Right forelimb (tissue), 1 donor: ENCODE measurements at places on chromosomes 5 and 9.

- DNase-seq, result no peak
Measured at GRCh38 chr5:109911731-109912130, 222.0 kb downstream of the MAN2A1 start.

- DNase-seq, result no peak
Measured at GRCh38 chr5:91499943-91500531, 116.9 kb upstream of the ARRDC3 start.

GRCh38 chr5:63261695-63262094 is 683.1 kb downstream of the LRRC70 start:
- DNase-seq, result no peak

DNA sequence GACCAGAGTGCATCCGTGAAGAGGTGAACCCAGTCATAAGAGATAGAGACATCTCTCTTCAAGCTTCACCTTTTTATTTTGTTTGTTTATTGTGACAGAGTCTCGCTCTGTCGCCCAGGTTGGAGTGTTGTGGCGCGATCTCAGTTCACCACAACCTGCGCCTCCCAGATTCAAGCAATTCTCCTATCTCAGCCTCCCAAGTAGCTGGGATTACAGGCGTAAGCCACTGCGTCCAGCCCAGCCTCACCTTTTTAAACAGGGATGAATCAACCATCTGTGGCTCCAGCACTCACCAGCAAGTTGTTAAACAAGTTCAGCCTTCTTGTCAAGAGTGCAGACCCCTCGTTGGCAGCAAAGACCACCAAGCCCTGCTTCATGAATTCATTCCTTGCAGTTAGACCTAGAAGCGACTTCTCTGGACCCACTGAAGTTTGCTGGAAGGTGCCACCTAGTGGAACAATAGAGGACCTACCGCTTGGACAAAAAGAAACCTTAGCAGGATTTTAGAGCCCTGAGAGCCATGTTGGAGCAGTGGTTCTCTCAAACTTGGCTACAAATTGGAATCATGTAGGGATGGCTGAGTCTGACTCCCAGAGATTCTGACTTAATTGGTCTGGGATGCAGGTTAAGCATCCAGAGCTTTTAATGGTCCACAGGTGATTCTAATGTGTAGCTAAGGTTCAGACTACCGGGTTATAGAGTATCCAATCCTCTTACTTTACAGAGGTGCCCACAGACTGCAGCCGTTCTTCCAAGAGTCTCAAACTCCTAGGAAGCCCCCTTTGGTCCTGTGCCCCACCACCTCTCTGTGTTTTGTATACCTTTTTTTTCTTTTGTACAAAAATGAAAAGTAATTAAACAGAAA is 10.5 kb upstream of the GALNT10 start:
- DNase-seq, result no peak

GRCh38 chr5:156589946-156590216 is 260.2 kb upstream of the PPP1R2B start:
- no peak for DNase-seq

DNA sequence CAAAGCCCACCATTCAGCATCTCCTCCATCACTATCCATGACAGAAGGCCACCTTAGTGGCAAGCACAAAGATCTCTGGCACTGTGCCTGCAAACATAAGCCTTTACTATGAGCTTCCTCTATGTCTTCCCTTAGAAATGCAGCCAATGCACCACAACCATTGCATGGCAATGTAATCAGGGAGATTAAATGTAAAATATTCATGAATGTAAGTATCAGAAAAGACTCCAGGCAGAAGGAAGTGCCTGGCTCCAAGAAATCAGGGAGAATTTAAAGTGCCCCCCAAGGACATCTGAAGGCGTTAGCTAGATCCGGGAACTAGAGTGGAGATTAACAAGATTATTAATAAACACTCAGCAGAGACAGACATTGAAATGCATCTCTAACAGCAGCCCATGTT is 32.5 kb upstream of the MYORG start:
- no peak for DNase-seq

- no peak for DNase-seq
Measured at GRCh38 chr5:125461641-125462072, 715.2 kb upstream of the ZNF608 start.

- DNase-seq, result no peak
Measured at GRCh38 chr5:150428106-150428876, 15.6 kb upstream of the CD74 start.

DNA sequence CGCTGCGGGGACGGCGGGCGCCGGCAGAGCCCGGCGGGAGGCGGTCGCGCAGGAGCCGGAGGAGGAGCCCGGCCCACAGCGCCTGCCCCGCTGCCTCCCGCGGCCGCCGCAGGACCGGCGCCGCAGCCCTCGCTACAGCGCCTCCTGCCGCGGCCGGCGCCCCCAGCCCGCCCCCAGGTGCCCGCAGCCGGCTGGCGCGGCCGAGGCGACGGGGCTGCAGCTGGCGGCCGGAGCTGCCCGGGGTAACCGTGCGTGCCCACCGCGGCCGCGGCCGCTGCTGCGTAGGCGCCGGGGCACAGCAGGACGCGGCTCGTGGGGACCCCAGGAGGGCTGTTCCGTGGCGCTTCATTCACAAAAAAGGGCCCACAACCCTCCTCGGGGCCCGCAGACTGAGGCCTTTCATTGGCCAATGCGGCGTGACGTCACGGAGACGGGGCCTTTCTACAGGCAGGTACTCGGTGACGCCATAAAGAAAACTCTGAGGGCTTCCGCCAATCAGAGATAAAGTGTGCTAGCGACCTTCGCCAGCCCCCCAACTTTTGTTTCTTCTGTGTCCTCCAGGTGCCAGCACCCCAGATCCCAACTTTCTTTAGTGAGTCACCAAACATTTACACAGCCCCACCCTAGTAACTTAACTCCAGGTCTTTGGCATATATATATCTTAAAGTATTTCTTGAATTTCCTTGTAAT is at the start of gene CDC14B:
CDC14B (minus strand) TSS at position 353 of the 690 bp plus-strand sequence. CDS start 465 bp downstream, outside the sequence.
- peak; percentile 90 for DNase-seq

DNA sequence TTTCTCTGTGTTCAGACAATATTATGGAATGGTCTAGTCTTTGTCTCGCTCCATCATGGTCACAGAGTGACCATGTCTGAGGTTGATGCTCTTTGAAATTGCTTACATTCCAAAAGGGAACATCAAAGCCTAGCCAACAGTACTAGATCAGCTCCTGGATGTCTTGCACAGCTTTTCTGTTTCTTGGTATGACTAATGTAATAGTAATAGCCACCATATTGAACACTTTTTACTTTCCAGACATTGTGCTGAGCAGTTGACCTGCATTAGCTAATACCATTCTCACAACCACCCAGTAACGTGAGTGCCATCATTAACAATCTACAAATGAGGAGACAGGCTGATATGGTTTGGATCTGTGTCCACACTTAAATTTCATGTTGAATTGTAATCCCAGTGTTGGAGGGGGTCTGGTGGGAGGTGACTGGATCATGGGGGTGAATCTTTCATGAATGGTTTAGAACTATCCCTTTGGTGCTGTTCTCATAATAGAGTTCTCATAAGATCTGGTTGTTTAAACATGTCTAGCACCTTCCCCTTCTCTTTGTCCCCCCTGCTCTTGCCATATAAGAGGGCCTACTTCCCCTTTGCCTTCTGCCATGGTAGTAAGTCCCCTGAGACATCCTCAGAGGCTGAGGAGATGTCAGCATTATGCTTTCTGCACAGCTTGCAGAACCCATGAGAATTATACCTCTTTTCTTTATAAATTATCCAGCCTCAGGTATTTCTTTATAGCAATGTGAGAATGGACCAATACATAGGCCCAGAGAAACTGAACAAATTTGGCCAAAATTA is 577.5 kb upstream of the CLINT1 start:
- no peak for DNase-seq
